Epithelial cell of proximal tubule (primary cell): ENCODE measurements at places on chromosomes 5 and 9.

- no peak for DNase-seq
These were observed 12.1 kb downstream of the WWC1 start for GRCh38 chr5:168303393-168304025.

DNA sequence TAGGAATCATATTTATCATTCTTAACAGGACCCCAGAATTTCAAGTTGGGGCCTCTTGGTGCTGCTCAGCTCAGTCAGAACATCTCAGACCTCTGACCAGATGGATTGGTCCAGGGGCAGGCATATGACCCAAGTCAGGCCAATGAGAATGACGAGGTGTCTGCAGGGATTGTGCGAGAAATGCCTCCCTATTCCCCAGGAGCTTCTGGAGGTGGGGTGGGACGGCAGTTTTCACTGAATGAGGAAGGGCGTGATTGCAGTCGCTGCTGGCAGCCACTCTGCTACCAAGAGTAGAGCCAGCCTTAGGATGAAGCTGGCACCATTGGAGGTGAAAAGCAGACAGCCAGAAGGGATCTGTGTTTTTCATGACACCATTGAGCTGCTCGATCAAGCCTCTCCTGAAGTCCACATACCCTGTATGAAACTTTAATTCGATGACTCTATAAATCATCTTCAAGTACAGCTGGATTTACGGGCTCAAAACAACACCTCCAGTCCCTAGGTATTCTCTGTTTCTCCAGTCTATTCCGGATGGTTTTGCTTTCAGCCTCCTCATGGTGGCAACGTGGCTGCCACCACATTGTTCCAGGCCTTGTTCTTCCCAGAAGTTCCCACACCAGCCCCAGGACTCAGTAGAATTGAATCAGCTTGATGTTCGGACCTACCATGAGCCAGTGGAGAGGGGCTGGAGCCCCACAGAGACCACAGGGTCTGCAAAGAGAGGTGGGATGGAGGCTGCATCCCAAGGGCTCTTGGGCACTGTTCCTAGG, 70.2 kb upstream of the ADAMTS2 start:
- DNase-seq = no peak

DNA sequence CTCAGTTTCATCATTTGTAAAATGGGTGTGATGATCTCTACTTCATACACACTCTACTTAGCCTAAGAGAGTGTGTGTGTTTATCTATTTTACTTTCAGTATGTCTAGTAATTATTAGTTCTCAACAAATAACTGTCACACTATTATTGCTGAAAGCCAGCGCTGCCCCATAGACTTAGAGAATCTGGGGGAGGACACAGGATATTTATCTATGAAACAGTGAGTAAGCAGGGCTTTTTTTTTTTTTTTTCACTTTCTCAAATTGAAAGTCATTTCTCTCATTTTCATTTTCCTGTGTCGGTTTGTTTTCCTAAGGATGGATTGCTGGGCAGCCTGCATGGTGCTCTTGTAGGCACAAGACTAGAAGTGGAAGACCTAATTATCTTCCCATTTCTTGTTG, 248.4 kb upstream of the RPS23 start:
- no peak for DNase-seq

DNA sequence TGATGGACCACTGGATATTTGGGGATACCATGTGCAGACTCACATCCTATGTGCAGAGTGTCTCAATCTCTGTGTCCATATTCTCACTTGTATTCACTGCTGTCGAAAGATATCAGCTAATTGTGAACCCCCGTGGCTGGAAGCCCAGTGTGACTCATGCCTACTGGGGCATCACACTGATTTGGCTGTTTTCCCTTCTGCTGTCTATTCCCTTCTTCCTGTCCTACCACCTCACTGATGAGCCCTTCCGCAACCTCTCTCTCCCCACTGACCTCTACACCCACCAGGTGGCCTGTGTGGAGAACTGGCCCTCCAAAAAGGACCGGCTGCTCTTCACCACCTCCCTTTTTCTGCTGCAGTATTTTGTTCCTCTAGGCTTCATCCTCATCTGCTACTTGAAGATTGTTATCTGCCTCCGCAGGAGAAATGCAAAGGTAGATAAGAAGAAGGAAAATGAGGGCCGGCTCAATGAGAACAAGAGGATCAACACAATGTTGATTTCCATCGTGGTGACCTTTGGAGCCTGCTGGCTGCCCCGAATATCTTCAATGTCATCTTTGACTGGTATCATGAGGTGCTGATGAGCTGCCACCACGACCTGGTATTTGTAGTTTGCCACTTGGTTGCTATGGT, 54.5 kb upstream of the HNRNPA0 start:
- DNase-seq = no peak

DNA sequence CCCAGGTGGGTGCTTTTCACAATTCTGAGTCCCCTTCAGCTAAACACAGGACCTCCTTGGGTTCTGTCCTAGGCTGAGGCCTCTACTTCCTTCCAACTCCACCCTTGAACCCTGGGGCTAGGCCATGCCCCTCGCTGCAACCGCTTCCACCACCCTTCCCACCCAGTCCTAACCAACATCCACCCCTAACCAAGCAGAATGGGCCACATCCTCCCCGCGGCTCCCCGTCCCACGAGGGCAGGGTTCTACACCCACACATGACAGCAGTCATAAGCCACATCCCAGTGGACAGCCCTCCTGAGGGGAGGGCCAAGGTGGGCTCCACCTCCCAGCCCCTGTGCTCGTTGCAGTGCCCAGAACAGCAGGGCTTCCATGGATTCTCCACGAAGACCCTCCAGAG, 65.8 kb downstream of the SHB start:
- no peak for DNase-seq
